Activated CD4-positive, alpha-beta T cell treated with anti-CD3 and anti-CD28 coated beads for 36 hours (primary cell): ENCODE measurements at places on chromosomes 11 and 22. TPM values are rescaled to one million over a fixed set of nuclear protein-coding genes. Genes with fewer than 3 reads are reported as not detected.

OR4C45 gene
- total RNA-seq, result not detected

PHETA2 gene
- 2.3 TPM for total RNA-seq

PPARA gene
- 6.2 TPM for total RNA-seq

SYT8 gene
- not detected for total RNA-seq

SLC22A12 gene
- not detected for total RNA-seq

VWCE gene
- total RNA-seq, result 5.2 TPM
